ENCODE measurements at places on chromosomes 12 and 14.

DNA sequence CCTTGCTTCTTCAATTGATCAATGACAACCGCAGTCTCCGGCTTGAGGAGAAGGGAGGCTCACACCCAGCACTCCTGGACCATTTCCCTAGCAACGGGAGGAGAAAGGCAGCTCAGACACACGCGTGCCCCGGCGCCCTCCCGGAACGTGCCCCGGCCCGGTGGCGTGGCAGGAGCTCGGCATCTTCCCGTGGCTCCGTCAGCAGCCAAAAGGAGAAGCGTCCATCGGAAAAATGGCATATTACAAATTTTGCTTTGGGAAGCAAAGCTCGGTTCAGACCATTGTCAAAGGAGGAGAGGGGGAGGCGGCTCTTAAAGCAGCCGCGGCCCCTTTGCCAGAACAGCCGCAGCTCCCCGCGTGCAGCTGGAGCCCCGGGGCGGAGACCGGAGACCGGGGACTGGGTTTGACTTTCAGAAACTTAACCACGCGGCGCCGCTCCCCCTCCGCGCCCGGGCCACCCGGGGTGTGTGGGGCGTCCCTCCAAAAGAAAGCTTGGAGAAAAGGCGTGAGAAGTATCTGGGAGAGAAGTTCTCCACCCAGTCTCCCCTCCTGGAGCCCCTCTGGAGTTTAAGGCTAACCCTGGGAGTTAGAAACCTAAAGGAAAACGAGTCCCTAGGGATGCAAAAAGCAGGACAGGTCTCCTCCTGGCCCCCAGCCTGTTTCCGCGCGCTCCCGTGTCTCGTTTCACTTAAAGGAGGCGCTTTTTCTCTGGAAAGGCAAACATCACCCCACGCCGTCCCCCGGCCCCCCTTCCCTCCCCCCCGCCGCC is 545 bp downstream of the PPFIA2 start:
- DNase-seq = no peak

DNA sequence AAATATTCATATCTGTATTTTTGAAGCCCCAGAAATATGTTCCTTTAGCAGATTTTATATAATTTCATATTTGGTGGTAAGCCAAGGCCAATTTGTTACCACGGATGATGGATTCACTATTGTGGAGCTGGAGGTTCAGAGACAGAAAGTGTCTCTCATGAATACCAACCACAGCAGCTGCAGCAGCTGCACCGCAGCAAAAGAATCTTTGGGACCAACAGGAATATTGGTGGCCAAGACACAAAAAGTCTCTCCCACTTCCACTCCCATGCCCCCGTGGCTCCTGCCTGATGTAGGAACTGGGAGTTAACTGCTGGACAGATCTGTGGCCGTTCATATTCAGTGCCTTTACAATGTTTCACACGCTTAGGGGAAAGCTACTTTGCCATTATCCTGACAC is 155.3 kb downstream of the ADAMTS20 start:
- no peak for DNase-seq

DNA sequence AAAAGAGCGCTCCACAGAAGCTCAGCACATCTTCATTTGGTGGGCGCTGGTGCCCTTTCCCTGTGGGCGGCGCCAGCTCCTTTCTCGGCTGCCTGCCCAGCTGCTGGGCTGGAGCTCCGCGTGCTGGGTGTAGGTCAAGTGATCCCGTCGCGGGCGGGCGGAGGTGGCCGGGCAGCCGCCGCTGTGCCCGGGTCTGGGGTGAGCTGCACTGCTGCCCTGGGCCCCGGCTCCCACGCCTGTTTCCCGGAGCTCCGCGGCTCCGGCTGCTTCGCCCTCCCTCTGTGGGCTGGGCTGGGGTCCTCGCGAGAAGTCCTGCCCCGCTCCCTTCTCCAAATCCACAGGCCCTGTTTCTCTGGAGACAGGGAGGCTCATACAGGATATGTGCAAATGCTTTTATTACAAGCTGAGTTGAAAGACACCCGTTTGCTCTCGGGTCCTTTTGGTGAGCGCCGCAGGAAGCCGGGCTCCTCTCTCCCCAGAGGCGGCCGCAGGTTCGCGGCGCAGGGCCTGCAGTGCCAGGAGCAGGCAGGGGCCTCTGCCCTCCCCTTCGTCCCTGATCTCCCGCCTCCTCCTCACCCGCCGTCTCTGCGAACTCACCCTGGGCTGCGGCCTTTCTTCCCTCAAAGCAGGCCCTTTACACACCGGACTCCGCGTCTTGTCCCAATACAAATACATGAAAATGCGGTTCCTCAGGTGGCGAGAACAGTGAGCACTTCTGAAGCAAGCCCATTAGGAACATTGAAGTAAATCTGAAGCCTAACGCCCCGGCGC is 67.8 kb upstream of the CAPRIN2 start:
- DNase-seq = no peak

DNA sequence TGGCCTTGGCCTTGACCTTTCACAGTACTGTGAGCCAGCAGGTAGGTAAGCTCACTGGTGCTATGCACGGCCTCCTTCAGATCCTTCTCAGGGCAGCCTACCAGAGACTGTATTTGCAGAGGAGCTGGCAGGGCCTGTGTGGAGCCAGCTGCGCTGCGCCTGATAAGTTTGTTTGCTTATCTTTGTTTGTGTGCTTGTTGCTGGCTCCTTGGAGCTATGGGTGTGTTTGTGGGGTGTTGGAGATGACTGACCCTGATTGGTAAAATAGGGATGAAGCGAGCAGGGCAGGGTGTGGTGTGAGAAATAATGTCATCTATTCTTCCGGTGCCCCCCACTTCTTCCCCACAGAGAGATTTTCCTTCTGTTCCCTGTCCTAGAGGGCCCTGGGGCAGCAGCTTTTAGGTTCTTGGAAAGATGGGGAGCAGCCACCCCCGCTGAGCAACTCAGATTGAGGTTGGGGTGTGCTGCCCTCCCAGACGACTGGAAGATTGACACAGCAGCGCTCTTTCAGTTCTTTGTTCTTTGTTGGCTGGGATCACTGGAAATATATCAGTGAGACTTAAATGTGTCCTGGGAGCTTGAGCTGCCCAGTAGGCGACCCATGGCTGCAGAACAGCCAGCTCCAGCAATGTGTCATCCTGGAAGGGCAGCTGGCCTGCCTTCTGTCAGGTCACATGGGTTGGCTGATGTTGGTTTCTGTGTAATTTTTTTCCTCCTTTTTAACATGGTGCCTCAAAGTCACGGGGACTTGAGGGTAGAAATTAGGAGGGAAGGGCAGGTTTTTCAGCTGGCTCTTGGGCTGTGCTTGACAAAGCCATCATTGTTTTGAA is 19.6 kb downstream of the MLXIP start:
- DNase-seq = no peak

DNA sequence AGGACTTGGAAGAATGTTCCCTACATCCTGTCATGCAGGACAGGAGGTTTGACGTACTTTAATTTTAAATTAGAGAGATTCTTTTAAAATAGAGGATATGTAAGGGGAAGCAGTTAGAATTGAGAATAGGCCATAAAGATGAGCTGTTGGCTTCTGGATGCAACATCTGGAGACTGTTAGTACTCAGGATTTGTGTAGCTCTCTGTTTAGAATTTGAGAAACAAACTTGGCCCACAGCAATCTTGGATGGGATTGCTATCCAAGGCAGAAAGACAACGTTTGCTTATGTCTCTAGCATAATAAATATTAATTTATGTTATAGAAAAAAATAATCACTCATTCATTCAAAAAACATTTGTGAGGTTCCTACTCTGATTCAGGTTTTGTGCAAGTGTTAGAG is 398.4 kb upstream of the NOVA1 start:
- DNase-seq = no peak

DNA sequence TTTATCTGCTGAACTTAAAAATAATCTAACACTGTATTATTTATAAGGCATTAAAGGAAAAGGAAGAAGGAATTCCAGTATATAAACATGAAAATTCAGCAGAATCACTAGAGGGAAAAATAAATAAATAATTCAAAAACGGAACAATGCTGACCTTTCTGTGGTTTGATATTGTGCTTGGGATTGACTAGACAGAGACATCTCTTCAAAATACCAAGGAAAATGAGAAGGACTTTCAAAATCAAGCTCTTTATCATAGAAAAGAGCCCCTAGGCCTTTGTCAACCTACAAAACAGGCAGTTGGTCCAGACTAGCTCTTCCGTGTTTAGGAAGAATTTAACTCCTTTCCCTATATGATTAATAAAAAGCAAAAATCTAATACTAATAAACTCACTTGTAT is 6.3 kb upstream of the FLRT2 start:
- DNase-seq = no peak

DNA sequence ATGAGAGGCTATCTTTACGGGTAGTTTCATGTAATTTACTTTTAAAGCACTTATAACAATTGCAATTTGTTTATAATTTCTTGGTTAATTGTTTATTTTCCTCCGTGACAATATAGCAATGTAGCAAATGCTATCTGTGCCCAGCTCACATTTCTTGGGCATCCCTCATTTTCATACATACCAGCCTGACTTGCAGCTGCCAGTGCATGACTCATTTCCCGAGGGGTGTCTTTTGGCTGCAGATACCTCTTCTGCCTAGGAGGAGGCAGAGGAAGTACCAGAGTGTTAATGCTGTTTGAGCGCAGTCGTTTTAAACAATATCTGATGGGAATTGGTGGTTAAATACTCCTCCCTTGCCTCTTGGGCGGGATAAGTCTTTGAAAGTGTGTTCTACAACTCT is 104.2 kb upstream of the ABCD2 start:
- DNase-seq = no peak

GRCh38 chr12:24945845-24946244 is 3.1 kb downstream of the BCAT1 start:
- DNase-seq = no peak

- DNase-seq = no peak
Observed at GRCh38 chr14:75216427-75217006, 40.1 kb upstream of the TMED10 start.

GRCh38 chr14:77923131-77923936 is 123.4 kb downstream of the ADCK1 start:
- no peak for DNase-seq

- DNase-seq = no peak
Observed at GRCh38 chr14:100865682-100866591, 37.6 kb downstream of the RTL1 start.

- DNase-seq = peak; percentile 45
Observed at GRCh38 chr12:100539202-100539601, 34.3 kb upstream of the GAS2L3 start.

- no peak for DNase-seq
Observed at GRCh38 chr12:51784688-51785087, 63.8 kb downstream of the FIGNL2 start.

- no peak for DNase-seq
Observed at GRCh38 chr12:122489038-122489437, 11.7 kb downstream of the ZCCHC8 start.

GRCh38 chr14:21300892-21301291 is 21.0 kb downstream of the RPGRIP1 start:
- DNase-seq = no peak

GRCh38 chr14:23043754-23044153 is 1.7 kb downstream of the PSMB11 start:
- no peak for DNase-seq

DNA sequence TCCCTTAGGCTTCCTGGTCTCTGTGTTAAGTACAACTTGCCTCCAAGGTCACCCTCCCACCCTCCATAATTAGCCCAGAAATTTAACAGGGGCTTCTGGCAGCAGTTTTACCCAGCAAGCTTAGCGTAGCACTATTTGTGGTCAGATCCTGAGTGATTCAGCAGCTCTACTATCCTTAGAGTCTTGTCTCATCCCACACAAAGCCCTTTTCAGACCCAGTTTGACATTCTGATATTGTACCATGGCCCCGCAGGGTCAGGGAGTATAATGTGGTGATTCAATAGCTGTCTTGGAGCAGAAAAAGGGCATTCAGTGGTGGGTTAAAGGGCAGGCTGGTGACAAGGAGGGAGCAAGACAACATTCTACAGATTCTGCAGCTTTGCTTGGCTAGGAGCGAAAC is 153.8 kb upstream of the DDHD1 start:
- no peak for DNase-seq

DNA sequence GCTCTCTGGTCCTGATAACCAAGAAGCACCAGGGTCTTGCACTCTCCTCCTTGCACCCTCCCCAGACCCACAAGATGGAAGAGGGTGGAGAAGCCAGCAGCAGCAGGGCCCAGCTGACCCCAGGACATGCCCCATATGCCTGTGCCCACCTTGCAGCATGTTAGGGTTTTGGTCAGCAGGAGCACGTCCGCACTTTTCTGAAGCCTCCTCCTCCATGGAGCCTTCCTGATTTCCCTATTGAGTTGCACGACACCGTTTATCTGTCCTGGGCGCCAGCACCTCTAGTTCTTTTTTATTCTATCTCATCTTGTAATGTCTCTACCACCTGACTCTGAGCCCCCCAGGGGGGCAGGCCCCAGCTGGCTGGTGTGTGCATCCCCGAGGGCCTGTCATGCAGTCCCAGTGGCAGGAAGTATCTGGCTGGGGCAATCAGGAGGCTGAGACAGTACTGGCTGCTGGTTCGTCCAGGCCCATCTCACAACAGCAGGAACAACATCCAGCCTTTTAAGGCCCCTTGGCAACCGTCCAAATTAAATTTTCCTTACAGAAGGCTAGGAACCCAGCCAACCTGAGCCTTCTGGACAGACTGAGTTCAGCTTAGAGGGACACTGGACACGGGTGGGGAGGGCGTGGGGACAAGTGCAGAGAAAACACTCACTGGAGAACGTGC is 39.6 kb downstream of the CCDC85C start:
- peak; percentile 78 for DNase-seq

GRCh38 chr12:47328831-47329545 is 249.2 kb upstream of the AMIGO2 start:
- no peak for DNase-seq

DNA sequence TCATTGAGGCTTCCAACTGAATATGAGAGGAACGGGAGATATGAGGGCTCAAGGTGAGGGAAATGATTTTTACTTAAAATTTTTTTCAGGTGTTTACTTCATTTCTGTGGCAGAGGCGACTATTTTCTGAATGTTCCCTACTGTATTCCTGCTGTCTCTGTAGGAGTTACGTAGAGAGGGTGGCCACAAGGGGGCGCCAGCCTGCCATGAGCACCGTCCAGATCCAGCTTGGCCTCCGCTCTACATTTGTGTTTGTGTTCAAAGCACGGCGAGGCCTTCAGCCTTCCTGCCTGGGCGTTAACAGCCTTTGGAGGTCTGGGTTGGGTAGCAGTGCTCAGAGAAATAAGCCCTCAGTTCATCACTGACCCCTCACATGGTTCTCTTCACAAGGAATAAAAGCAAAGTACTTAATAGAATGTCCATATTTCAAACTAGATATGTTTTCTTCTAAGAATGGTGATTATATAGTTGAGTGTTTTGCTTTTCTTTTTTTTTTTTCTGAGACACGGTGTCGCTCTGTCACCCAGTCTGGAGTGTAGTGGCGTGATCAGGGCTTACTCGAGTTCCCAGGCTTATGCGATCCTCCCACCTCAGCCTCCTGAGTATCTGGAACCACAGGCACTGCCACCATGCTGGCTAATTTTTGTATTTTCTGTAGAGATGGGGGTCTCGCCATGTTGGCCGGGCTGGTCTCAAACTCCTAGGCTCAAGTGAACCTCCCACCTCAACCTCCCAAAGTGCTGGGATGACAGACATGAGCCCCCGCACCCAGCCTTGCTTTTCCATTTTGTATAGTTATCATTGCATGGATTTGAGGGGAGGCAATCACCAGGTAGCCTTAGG is 22.3 kb downstream of the CKB start:
- peak; percentile 70 for DNase-seq

DNA sequence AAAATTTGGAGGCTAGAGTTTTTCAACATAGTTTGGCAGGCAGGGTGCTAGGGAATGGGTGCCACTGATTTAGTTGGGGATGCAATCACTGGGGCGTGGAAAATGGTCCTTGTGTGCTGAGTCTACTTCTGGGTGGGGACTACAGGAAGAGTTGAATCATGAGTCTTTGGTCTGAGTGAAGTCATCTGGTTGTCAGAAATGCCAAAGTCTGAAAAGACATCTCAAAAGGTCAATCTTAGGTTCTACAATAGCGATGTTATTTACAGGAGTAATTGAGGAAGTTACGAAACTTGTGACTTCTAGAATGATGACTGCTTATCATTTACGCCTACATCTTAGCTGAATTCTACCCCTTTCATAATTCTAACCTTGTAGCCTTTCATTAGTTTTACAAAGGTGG is 209.1 kb downstream of the NUBPL start:
- no peak for DNase-seq

Data from astrocyte of the cerebellum (primary cell).